ENCODE measurements at places on chromosomes 12 and 14. TPM values are rescaled to one million over a fixed set of nuclear protein-coding genes. Genes with fewer than 3 reads are reported as not detected.

DNA sequence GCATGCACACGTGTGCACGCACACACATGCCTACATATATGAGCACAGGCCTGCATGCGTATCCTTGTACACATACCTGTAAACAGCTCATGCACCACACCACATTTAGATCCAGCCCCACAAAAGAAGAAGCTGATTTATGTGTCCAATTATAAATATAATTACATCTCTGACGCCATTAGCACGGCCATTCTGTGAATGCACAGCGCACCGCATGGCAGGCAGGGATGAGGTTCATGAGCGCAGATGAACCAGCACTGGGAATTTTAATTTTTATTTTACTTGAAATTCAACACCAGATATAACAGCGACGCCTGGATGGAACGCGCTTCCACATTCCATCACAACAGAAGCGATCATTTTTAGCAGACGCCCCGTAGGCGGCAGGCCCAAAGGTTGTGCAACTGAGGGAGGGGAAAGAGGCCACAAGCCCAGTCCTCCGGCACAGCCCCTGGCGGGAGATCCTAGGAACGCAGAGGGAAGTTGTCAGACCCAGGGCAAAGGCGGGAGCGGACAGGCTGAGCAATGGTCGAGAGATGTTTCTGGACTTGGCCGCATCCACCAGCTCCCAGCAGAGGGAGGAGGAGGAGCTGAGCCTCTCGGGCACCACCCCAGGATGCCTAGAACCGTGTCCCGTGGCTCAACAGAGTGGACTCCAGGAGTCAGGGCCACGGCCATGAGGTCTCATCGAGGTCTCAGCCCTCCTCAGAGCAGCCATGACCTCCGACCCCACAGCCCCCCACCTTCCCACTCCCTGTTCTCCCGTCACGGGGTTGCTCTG lies 37.9 kb upstream of the GALNT9 start:
- no peak for DNase-seq

- no peak for DNase-seq
These were observed 348.1 kb upstream of the RPL10L start for GRCh38 chr14:46999661-47000060.

REM2 gene
- 1.9 TPM for polyA plus RNA-seq

DNA sequence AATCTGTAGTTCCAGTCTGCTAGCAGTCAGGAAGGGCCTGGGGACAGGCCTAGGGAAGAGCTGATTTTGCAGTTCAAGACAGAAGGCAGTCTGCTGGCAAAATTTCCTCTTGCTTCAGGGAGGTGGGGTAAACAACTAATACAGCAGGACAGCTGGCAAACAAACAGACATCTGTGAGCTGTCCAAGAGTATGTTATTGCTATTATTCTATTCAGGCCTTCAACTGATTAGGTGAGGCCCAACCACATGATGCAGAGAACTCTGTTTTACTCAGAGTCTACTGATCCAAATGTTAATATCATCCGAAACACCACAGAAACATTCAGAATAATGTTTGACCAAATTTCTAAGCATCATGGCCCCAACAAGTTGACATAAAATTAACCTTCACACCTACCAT lies 161.0 kb upstream of the E2F7 start:
- DNase-seq, result no peak

DNA sequence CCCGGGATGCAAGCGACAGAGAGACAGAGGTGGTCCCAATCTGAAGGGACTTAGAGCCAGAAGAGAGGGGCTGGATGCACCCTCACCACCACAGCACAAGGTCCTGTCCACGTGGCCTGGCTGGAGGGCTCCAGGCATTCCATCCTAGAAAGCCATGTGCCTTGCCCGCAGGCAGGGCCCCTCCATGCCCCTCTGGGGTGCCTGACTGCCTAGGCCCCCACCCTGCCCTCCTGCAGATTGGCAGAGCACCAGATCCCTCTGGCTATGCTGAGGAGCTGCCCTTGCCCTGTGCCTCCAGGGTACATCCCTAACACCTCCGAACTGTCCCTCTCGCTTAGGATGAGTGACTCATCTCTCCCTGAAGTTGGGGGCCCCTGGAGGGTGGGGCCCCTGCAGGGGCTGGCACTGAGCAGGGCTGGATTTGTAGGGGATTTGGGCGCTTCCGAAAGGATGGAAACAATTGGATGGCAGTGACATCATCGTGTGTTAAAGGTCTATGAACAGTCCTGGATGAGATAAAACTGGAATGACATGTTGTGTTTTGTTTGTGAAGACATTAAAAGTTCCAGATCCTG lies 50.9 kb downstream of the CHGA start:
- no peak for DNase-seq

Measured in renal pelvis (tissue), 12 donors.